ENCODE measurements at places on chromosomes 13 and 19. TPM values are rescaled to one million over a fixed set of nuclear protein-coding genes. Genes with fewer than 3 reads are reported as not detected.

ZNRF4 gene
- not detected for total RNA-seq

ZNF91 gene
- total RNA-seq: 17.0 TPM

FFAR3 gene
- total RNA-seq: not detected

GRCh38 chr13:42574435-42575311 is 721 bp downstream of the TNFSF11 start:
- H3K4me1 ChIP-seq: no peaks in the 10 kb centered on the region
- no peak overlapping the region for H3K4me3 ChIP-seq
- no peak overlapping the region for H3K27ac ChIP-seq
- peaks cover 46% of the 10 kb centered on the region for H3K27me3 ChIP-seq

DNA sequence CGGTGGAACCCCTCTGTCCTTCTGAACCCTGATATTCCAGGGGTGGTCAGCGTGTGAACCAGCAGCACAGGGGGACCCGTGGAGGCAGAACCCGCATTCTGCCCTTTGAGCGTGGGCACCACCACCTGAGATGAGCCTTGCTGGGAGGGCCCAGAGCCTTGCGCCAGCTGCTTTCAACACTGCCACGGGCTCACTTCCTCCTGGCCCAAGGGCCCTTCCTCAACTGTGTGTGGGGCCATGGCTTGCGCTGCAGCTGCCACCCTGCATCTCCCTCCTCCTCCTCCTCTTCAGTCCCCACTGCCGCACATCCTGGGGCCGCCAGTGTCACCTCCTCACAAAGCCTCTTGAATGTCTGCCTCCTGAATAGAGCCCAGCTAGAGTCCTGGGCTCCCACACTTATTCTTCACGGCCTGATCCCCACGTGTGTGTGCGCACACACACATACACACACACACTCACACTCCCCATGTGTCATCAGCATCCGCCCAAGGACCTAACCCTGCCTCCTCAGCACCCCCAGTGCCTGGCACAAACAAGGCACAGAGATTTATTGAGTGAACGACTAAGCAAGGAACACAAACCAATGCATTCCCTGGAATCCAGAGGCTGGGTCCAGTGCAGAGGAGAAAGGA is 26.9 kb upstream of the TMEM160 start:
- H3K27ac ChIP-seq: no peak overlapping the region
- peaks cover 56% of the 10 kb centered on the region for H3K36me3 ChIP-seq
- peaks cover 5% of the 10 kb centered on the region for H3K4me1 ChIP-seq
- peak; percentile 12 for DNase-seq
- H3K27me3 ChIP-seq: no peaks in the 10 kb centered on the region
- no peak overlapping the region for H3K4me3 ChIP-seq

- H3K27ac ChIP-seq: no peak overlapping the region
- H3K36me3 ChIP-seq: no peaks in the 10 kb centered on the region
- peaks cover 12% of the 10 kb centered on the region for H3K4me1 ChIP-seq
- no peaks in the 10 kb centered on the region for H3K27me3 ChIP-seq
- no peak overlapping the region for H3K4me3 ChIP-seq
Measured at GRCh38 chr13:48502601-48503319, 30.1 kb downstream of the RCBTB2 start.

DNA sequence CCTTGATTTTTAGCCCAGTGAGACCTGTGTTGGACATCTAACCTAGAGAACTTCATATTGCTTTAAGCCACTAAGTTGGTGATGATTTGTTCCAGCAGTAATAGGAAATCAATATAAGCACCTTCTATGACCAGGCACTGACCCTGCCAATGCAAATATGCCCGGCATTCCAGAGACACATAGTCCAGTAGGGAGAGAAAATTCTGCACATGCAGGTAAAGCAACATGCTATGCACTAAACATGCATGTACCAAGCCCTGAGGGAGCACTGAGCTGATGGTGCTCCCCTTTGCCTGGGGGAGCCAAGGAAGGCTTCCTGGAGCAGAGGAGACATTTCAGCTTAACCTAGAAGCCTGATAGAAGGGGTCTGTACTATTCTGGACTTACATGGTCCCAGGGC is 40.4 kb upstream of the C13orf42 start:
- no peaks in the 10 kb centered on the region for H3K36me3 ChIP-seq
- no peak overlapping the region for H3K27ac ChIP-seq
- peaks cover 25% of the 10 kb centered on the region for H3K27me3 ChIP-seq
- H3K4me1 ChIP-seq: no peaks in the 10 kb centered on the region

DNA sequence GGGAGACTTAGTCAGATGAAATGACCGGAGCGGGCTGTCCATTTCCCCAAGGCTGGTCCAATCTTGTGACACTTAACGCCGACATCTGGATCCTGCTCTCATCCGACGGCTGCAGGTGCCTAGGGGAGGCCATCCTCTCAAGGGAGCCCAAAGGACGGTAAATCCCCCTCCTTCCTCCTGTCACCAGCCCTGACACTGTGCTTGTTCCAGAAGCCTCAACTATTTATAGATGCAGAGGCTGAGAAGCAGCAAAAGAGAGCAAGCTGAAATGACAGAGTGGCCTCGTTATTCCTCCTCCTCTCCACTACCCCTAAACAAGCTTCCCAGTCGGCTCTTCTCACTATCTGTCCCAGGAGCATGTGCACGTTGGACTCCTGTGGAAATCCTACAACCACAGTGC is 533.7 kb downstream of the LIG4 start:
- peaks cover 2% of the 10 kb centered on the region for H3K4me1 ChIP-seq
- H3K27ac ChIP-seq: no peak overlapping the region
- H3K36me3 ChIP-seq: no peaks in the 10 kb centered on the region
- H3K4me3 ChIP-seq: no peak overlapping the region
- no peaks in the 10 kb centered on the region for H3K27me3 ChIP-seq

DNA sequence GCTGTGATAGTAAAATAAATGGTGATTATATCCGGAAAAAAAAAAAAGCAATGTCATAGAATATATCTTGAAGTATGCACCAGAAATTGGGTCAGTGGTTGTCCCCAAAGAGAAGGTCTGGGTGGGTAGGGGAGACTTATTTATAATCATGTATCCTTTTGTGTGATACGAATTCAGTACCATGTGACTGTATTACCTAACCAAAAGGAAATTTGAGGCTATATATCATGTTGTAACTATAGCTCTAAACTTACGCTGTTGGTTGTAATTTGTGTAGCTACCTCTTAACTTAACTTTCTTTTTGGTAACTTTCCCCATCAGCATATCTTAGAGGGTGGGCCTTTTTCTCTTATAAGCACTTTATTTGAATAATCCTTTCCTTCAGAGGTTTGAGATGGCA is 25.2 kb upstream of the KCTD4 start:
- H3K4me1 ChIP-seq: peaks cover 2% of the 10 kb centered on the region
- no peak overlapping the region for H3K4me3 ChIP-seq
- DNase-seq: no peak
- H3K27ac ChIP-seq: no peak overlapping the region

DNA sequence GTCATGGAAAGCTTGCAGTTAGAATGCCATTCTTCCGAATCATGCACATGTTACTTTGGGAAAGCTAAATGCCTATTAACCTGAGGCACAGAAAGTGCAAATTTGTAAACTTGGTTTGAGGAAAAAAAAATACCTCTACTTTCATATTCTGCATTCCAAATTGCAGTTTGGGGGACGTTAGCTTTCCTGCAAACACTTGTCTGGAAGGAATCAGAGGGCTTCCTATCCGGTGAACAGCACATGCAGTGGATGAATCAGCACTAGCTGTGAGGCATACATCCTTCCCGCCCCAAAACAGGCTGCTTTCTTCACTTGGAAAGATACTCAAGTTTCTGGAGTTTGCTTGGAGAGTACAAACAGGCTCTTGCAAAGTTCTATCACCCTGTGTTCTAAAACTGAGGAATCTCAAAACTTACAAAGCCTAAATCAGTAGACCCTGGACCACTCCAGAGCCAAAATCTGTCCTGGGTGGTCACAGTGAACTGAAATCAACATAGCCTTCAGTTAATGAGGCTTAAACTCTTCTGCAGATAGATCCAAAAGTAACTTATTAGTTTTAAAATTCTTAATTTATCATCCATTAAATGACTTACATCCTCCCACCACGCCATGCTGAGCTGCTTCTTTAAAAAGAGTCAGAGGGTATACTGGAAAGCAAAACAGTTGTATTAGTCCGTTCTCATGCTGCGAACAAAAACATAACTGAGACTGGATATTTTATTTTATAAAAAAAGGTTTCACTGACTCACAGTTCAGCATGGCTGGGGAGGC is 802.3 kb upstream of the ARGLU1 start:
- no peak overlapping the region for H3K4me3 ChIP-seq
- peaks cover 16% of the 10 kb centered on the region for H3K4me1 ChIP-seq
- peak; percentile 90 for DNase-seq
- no peaks in the 10 kb centered on the region for H3K27me3 ChIP-seq
- H3K36me3 ChIP-seq: no peaks in the 10 kb centered on the region
- peak overlapping the region; percentile 97 for H3K27ac ChIP-seq

DNA sequence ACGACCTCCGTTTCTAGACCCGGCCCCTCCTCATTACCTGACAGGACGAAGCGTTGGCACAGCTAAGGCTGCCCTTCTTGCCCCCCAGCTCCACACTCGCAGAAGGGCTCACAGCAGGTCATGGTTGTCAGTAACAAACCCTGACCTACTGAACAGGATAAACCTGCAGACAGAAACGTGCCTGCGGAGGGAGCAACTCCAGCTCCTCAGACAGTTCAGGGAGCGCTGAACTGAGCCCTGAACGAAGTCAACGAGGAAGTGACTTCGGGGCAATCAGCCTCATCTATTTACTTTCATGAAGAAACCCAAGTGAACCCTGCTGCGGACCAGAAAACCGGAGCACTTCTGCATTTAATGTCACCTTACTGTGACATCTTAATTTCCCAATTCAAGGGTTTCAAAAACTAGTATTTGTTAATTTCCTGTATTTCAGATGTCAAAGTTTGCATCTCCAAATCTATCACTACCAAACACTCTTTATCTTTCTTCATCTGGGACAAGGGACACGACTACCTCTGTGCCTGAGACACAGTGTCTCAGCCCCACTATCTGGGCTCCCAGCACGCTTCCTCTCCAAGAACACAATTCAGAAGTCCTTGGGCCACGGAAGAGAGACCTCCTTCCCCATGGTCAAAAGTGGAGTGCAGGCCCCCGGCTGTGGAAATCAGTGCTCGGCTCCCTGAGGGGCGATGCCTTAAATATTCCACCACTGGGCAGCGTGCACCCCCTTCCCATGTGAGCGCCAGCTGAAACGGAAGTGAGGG is 40.2 kb downstream of the CARS2 start:
- H3K27ac ChIP-seq: no peak overlapping the region
- DNase-seq: no peak
- no peaks in the 10 kb centered on the region for H3K4me1 ChIP-seq
- H3K27me3 ChIP-seq: no peaks in the 10 kb centered on the region

- no peak for DNase-seq
- H3K27me3 ChIP-seq: no peaks in the 10 kb centered on the region
- no peak overlapping the region for H3K4me3 ChIP-seq
- no peak overlapping the region for H3K27ac ChIP-seq
- no peaks in the 10 kb centered on the region for H3K36me3 ChIP-seq
Measured at GRCh38 chr13:107091428-107091827, 523.5 kb upstream of the ARGLU1 start.

GRCh38 chr19:19697589-19697988 is 28.9 kb downstream of the ZNF101 start:
- no peaks in the 10 kb centered on the region for H3K4me1 ChIP-seq
- no peaks in the 10 kb centered on the region for H3K27me3 ChIP-seq
- DNase-seq: no peak
- H3K27ac ChIP-seq: no peak overlapping the region
- H3K36me3 ChIP-seq: no peaks in the 10 kb centered on the region
- H3K4me3 ChIP-seq: no peak overlapping the region

DNA sequence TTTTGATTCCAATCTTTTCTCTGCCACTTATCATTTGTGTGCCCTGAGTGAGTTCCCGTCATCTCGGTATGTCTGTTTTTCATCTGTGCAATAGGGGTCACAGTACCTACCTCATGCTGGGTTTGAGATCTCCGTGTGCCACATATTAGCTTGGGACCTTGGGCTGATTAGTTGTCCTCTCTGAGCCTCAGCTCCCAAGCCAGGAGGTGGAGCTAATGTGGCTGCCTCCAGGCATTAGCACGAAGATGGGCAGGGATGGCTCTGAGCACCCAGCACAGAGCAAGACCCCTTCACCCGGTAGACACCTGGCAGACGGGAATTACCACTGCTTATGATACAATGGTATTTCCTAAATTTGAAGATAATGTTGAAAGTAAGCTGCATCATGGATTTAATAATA is 35.8 kb upstream of the XPO4 start:
- no peak overlapping the region for H3K27ac ChIP-seq
- DNase-seq: no peak
- peaks cover 5% of the 10 kb centered on the region for H3K27me3 ChIP-seq
- H3K4me1 ChIP-seq: peaks cover 12% of the 10 kb centered on the region
- no peak overlapping the region for H3K4me3 ChIP-seq
- H3K36me3 ChIP-seq: no peaks in the 10 kb centered on the region

DNA sequence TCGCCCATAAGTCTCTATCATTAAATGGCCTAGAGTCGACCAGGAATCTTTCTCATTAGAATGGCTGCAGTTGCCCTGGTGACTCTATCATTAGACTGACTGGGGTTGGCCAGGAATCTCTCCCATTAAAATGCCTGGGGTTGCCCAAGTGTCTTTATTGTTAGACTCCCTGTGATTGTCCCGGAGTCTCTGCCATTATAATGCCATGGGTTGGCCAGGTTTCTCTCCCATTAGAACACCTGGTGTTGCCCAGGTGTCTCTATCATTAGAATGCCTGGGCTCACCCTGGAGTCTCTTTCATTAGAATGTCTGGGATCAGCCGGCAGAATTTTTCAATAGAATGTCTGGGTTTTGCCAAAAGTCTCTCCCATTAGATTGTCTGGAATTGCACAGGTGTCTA is 1459.3 kb downstream of the UQCRFS1 start:
- H3K36me3 ChIP-seq: no peaks in the 10 kb centered on the region
- H3K27me3 ChIP-seq: no peaks in the 10 kb centered on the region
- no peaks in the 10 kb centered on the region for H3K4me1 ChIP-seq

DNA sequence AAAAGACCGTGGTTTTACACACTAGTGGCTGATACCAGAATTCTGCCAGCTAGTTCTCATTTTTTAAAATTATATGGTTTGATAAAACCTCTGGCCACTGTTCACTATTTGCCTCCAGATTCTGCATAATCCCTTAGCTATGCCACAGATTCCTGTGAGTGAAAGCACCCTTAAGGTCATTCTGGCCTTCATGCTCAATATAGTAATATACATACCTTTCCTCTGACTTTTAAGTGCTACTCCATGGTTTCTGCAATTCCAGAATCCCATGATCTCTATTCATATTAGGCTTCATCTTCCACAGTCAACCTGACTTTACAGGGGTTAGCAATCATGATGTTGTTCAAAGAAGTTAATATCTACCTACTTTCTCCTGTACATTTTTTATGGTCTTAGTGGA is 274.1 kb upstream of the EDNRB start:
- peak; percentile 79 for DNase-seq
- H3K27me3 ChIP-seq: no peaks in the 10 kb centered on the region

DNA sequence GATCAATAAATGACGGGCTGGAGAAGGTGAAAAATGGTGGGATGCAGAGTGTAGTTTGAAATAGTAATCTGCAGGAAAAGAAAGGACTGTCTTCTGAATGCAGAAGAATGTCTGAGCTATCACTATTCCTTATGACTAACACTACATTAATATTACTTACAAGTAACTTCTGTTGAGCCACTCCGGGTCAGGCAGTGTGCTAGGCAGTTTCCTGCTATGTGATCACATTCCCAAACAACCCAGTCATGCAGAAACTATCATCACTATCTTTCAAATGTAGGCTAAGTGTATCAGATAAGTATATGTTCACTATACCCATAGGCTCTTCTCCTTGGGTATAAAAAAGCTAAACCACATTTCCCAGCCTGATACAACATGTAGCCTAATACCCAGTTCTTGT is 6.6 kb downstream of the ZNF599 start:
- peak; percentile 47 for DNase-seq
- no peak overlapping the region for H3K27ac ChIP-seq
- peaks cover 59% of the 10 kb centered on the region for H3K36me3 ChIP-seq
- H3K4me1 ChIP-seq: no peaks in the 10 kb centered on the region

- H3K27ac ChIP-seq: no peak overlapping the region
- H3K36me3 ChIP-seq: no peaks in the 10 kb centered on the region
- DNase-seq: no peak
- H3K4me1 ChIP-seq: no peaks in the 10 kb centered on the region
- peaks cover 7% of the 10 kb centered on the region for H3K27me3 ChIP-seq
Measured at GRCh38 chr19:51600940-51601580, 29.1 kb downstream of the SIGLEC5 start.
